Esophagus mucosa (tissue), 1 donor: ENCODE measurements at places on chromosomes 2 and 18.
A peak's percentile ranks its signal among the peaks of the same experiment; 100 is the strongest.

GRCh38 chr18:52060607-52061304 is 279.2 kb upstream of the DCC start:
- ATAC-seq: no peak

DNA sequence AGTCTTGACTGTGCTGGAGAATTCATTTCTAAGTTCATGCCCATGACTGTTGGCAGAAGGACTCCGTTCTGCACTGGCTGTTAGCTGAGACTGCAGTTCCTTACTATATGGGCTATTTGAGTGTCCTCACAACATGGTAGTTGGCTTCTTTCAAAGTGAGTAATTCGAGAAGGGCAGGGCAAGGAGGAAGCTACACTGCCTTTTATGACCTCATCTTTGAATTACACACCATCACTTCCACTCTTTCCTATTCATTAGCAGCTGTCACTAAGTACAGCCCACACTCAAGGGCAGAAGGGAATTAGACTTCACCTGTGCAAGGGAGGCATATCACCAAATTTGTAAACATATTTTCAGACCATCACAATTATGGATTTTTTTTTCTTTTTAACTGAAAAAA is 55.9 kb upstream of the EPAS1 start:
- ATAC-seq: peak; percentile 93

GRCh38 chr2:174839662-174840061 is 75.4 kb upstream of the CHRNA1 start:
- ATAC-seq: no peak

DNA sequence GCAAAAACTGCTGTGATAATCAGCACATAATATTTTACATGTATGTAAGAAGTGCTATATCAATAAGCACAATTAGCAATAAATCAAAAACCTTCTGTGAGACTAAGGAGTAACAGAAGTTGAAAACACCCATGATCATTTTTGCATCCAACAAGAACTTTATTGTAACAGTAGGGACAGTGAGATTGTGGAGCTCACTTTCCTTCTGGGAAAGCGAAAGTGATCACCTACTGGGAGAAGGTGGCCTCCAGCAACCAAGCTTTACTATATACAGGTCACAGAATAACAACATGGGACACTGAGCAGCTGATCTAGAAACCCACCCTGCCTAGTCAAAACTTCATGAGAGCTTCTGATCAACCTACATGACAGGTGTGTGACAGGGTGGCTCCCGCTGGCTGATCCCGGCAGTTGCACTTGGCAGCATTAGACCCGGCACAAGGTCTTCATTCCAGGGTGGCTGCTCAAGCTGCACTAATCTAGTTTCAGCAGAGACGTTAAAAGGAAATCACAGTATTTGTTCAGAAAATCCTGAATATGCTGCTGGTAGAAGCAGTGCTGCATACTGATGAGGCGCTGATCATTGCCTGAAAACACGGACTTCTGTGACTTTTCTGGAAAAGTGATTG is 63.5 kb upstream of the ARL5A start:
- ATAC-seq: no peak

DNA sequence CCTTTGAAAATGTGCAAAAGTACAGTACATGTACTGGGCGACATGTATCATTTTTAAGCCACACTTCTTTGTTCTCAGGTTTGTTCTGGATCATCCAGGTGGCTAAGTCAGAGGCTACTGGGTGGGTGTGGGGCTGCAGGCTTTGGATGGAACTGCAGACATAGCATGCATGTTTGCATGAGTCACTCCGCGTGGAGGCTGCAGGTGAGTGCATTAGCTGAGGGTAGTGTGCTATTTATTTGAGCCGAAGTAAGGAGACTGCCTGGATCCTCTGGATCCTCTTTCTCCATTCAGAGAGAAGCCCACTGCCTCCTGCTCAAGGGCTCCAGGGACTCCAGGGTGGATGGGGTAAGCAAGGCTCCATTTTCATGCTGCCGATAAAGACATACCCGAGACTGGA is 9.4 kb upstream of the NEURL3 start:
- peak; percentile 51 for ATAC-seq

- ATAC-seq: no peak
Observed at GRCh38 chr2:101803945-101804696, 106.6 kb downstream of the MAP4K4 start.
